Choroid plexus epithelial cell (primary cell): ENCODE measurements at places on chromosomes 3 and 15.
A peak's percentile ranks its signal among the peaks of the same experiment; 100 is the strongest.

GRCh38 chr3:10288575-10288960 lies 4.2 kb downstream of the GHRL start:
- DNase-seq, result no peak

DNA sequence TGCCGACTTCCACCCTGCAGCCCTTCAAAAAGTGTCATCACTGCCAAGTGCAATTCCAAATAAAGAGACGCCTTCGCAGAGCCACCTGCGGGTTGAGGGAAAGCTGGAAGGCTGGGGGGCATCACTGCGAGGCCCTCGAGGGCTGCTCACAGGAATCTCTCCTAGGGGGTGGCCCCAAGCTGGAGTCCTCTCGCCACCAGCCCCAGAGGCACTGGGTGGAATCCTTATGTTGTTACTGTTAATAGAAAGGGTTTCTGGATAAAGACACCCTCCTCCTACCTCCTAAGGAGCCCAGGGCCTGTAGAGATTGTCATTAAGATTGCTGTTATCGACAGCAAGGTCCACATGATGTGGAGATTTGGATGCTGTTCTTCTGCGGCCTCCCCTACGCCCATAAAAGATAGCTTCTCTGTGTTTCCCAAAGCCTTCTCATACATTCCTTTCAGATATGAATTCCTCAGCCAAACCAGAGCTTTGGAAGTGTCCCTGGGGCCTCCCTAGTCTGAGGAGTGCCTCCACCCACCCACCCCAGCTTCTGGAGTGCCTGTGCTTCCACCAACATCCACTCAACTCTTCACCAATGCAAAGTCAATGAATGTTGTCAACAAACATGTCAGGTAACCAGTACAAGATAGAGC lies 512.7 kb downstream of the SHQ1 start:
- DNase-seq, result no peak

- no peak for DNase-seq
Observed at GRCh38 chr3:138916824-138917223, 30.1 kb downstream of the FOXL2 start.

DNA sequence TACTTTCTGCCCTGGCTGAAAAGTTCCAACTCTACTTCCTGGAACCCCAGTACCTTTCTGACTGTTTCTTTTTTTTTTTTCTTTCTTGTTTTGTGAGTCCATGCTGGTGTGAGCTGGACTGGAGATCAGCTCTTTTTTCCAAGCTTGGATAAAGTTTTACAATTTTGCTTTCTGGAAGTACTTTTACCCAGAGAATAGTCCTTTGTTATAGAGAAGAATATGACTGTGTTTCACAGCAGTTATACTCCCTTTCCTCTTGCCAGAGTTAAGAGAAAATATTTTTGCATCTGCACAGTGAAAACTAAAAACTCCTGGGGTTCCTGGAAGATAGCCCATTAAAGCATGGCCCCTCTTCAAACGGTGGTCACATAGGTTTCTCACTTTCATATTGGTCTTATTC lies 1100.6 kb downstream of the OTOL1 start:
- no peak for DNase-seq

- DNase-seq, result peak; percentile 16
Observed at GRCh38 chr3:153028381-153028780, 133.6 kb upstream of the RAP2B start.
